ENCODE measurements at places on chromosomes 2 and 18.
A peak's percentile ranks its signal among the peaks of the same experiment; 100 is the strongest.

DNA sequence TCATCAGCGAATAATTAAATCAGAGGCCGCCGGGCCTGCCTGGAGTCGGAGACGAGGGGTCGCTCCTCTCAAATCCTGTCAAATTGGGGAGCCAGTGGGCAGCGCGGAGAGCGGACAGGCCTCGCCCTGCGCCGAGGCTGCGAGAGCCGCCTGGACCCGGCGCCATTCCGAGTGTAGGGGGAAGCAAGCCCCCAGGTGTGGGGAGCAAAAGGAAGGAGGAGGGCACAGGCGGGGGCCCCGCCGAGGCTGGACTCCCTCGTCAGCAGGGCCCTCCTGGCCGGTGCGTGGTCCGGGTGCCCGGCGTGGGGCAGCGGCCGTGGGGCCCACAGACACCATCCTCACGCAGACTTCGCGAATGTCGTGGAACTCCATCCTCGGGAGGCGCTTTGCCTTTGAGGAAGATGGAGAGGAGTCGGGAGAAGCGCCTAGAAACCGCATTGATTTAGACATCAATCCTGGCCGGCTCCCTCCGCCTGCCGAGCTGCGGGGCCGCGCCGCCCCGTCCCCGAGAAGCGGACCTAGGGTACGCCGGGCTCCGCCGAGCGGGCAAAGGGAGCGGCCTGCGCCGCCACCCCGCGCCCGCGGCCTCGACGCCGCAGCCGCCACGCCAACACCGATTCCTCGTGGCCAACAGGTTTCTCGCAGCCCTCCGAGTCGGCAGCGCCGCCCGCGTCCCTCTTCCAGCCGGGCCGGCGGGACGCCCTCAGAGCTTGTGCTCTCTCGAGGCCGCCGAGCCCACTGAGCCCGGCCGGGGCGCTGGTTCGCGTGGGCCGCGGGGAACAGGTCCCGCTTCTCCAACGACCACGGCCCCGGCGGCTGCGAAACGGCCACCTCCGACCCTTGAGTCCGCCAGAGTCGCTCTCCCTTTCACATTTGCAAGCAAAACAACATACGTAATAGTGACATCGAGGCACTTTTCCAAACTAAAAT lies 6.7 kb upstream of the ONECUT2 start:
- DNase-seq = no peak

DNA sequence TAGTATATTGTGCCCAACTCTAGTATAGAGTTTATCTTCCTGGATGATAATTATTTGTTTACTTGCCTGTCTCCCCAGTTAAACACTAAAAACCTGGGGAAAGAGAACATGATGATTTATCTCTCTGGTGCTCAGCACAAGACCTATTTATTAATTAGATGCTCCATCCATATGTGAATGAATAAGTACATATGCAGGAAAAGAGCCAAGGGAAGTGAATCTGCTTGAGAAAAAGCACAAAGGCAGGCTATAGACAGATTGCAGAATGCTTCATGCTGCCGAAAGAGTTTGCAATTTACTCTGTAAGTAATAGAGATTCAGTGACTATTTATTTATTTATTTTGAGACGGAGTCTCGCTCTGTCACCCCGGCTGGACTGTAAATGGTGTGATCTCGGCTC lies 37.3 kb upstream of the MFF start:
- DNase-seq = no peak

DNA sequence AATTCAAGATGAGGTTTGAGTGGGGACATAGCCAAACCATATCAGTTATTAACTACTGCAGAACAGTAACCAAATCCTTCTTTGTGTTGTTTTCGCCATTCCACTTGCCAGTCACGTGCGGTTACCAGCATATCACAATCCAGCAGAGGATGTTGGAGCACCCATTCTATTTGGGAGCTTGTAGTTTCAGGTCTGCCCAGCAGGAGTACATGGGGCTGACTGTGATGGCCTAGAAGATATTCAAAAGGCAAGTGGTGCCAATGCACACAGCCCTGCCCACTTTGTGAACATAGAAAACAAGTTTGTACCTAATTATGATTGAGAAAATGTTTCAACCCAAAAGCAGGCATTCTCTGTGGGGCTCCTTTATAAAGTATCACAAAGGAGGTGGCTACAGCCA lies 57.0 kb downstream of the ZNF519 start:
- DNase-seq = no peak

GRCh38 chr2:230921806-230922595 lies 3.0 kb downstream of the GPR55 start:
- DNase-seq = no peak

DNA sequence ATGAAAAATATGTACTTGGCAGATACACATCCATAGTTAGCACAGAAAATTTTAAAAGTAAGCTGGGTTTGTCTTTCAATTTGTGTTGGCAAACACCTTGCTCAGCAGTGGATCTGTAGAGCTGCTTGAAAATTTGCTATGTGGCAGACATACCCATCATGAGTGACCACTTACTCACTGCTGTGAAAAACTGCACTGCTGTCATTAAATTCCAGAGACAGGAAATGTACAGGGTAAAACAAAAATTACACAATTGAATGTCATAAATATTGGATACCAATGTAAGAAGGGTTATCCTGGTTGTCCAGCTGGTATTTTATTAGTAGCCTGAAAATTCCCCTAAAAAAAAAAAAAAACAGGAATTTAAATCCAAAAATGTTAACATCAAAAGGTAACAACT lies 24.5 kb downstream of the NIF3L1 start:
- DNase-seq = no peak

DNA sequence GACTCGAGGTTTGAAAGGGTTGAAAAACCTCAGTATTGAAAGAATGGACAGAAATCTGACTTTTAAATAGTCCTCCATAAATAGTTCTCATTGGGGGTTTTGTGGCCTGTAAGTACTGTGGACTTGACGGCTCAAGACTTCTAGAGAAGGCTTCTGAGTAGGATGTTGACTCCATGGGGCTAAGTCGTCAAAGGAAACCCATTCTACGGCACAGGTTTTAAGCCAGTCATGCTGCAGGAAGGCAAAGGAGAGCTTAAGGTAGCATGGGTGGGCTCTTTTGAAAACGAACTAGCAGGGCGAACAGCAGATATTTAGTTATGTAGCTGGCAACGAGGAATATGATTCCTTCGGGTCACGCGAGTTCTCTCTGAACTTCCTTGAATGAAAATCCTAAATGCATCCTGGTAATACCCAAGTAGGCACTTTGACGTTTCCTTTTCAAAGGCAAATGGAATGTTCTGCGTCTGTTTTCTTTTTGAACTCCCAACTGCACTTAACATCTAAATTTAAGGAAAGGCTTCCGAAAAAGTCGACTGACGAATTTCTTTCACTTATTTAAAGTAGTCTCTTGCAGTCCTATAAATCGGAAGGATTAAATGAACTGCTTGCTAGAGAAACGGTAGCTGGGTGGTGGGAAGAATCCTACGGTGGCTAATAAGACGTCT lies 1.1 kb upstream of the NEDD4L start:
- DNase-seq = peak; percentile 34

- no peak for DNase-seq
Observed at GRCh38 chr18:64840911-64841701, 692.2 kb upstream of the LINC00305 start.

DNA sequence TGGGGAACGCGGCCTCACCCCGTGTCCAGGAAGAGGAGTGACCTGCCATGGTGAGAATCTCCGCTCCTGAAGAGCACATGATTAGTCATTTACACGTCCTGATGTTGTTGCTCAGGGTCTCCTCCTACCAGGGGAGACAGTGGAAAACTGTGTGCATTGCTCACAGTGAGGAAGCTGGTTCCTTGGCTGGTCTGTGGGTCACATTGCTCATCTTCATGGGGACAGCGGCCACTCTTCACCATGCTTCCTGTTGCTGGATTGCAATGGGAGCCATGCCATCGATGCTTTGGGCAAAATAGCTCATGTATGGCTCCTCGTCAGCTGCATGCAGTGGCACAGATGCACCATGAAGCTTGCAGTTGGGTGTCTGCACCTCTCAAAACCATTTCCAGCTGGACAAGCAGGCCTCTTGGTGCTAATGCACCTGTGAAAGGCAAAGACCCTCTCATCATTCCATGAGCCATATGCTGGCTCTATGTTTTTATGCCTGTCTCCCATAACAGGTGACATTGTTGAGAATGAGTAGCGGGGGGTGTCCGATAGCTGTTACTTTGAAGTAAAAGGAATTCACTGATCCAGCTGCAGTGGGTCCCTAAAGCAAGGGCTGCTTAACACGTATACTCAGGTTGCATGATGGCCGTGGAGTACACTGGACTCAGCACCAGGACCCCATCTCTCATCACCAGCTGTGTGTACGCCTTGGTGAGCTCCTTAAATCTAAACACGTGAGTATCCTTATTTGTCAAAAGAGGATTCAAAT lies 135.0 kb upstream of the ALKAL2 start:
- DNase-seq = no peak

DNA sequence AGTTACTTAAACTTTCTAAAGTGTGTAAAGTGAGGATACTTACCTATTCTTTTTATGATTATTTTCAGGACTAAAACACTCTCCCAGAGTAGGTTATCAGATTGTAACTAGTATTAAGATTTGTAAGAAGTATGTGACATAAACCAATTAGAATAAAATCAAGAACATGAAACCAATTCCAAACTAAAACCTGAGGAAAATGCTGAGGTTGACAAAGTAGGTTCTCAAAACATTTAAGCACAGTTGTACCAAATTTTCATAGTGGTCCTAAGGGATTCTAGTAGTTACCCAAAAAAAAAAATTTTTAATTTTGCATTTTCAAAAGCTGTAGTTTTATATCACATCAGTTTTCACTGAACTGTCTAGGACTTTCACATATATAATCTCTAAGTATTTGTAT lies 157.3 kb downstream of the MEMO1 start:
- no peak for DNase-seq

GRCh38 chr2:47388888-47389287 lies 14.1 kb upstream of the MSH2 start:
- peak; percentile 31 for DNase-seq

DNA sequence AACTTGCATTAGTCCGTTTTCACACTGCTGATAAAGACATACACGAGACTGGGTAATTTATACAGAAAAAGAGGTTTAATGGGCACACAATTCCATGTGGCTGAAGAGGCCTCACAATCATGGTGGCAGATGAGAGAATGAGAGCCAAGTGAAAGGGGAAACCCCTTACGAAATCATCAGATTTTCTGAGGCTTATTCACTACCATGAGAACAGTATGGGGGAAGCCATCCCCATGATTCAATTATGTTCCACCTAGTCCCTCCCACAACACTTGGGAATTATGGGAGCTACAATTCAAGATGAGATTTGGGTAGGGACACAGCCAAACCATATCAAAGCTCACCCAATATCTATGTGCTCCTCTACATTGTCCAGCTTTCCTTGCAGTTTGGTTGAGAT lies 16.0 kb upstream of the SERPINE2 start:
- peak; percentile 23 for DNase-seq

DNA sequence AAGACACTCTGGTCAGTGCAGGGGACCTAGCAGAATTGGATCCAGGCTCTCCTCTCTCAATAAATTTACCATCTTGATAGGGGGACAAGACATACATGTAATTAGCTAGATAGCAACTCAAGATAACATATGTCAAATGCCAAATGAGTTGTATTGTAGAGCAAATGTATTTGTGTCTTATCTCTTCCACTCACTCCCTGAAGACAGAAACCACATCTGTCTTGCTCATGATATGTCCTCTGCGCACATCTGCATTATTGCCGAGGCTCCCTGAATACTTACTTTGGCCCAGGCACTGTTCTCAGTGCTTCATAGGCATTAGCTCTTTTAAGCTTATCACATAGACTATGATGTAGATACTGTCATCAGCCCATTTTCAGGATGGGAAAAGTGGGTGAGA lies 122.9 kb upstream of the GATA6 start:
- no peak for DNase-seq

GRCh38 chr2:64967601-64968000 lies 21.6 kb upstream of the SLC1A4 start:
- no peak for DNase-seq

DNA sequence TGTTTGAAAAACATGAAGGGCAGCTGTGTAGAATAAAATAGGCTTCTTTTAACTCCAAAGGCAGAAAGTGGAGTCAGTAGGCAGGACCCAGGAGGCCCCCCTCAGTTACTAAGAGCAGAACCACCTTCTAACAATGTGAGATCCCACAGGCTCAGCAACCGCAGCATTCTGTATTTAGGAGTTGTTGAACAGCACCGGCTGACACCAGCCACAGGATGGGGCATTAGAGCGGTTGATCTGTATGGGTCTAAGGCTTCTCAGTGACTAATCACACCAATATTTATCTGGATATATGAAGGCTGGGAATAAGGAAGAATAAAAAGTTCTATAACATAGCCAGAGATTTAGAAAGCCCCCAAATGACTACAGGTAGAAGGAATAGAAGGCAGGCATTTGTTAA lies 51.7 kb downstream of the MYO5B start:
- no peak for DNase-seq

GRCh38 chr18:7902399-7902839 lies 335.3 kb downstream of the PTPRM start:
- DNase-seq = no peak

- DNase-seq = peak; percentile 99
Observed at GRCh38 chr2:98134172-98135005, 47.4 kb downstream of the VWA3B start.

DNA sequence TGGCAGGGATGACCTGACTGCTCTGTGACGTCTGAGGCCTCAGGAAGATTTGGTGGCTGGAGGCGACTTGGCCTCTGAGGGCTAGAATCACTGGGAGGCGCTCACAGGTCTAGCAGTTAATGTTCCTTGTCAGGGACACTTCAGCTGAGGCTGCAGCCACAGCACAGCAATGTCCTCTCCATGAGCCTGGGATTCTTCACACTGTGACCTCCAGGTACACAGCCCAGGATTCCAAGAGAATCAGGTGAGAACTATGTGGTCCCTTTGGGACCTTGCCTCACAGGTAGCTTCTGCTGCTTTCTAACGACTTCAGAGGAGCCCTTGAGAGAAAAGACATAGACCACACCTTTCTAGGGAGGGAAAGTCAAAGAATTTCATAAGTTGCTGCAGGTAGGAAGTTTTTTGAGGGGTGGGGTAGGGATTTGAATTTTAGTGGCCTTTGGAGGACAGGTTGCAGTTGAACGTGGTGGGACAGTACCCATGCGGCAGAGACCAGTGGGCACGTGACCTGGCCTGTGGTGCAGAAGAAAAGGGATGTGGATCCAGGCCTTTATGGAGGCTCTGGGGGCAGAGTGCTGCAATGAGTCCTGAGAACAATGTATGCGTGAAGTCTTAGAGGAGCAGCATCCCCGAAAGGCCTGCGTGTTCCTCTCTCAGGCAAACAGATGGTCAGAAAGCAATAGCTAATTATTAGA lies 86.2 kb downstream of the LYPD1 start:
- no peak for DNase-seq

- no peak for DNase-seq
Observed at GRCh38 chr2:68936427-68936826, 16.3 kb downstream of the GKN2 start.

GRCh38 chr18:72201032-72201431 lies 343.1 kb downstream of the CBLN2 start:
- no peak for DNase-seq

GRCh38 chr2:26942543-26943295 lies 27.7 kb upstream of the MAPRE3 start:
- peak; percentile 82 for DNase-seq

DNA sequence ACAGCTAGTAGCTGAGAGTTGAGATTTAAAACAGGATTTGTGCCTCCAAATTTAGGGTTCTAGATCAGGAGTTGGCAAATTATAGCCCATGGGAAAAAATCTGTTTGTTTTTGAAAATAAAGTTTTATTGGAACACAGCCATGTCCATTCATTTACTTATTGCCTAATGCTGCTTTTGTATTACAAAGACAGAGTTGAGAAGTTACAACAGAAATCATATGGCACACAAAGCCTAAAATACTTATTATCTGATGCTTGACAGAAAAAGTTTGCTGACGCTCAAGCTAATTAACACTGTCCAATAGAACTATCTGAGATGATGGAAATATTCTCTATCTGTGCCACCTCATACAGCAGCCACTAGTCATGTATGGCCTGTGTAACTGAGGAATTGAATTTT lies 229.1 kb upstream of the RASGRP3 start:
- no peak for DNase-seq
